ENCODE measurements at places on chromosomes 13 and 19.

DNA sequence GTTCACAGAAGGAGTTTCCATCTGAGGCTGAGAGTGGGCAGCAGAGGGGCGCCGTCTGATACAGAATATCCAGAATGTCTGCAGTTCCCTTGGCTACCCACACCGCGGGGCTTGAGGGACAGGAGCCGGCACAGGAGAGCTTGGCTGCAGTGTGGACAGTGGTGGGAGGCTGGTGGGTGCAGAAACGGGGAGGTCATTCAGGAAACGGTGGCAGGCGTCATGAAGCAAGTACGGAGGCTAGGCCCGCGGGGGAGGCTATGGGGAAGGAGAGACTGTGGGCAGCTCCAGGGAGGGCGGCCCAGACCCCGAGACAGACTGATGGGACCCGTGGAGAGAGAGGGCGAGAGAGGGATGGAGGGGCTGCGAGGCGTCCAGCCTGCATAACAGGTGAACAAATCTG lies 55.2 kb upstream of the UQCRFS1 start:
- DNase-seq = no peak

DNA sequence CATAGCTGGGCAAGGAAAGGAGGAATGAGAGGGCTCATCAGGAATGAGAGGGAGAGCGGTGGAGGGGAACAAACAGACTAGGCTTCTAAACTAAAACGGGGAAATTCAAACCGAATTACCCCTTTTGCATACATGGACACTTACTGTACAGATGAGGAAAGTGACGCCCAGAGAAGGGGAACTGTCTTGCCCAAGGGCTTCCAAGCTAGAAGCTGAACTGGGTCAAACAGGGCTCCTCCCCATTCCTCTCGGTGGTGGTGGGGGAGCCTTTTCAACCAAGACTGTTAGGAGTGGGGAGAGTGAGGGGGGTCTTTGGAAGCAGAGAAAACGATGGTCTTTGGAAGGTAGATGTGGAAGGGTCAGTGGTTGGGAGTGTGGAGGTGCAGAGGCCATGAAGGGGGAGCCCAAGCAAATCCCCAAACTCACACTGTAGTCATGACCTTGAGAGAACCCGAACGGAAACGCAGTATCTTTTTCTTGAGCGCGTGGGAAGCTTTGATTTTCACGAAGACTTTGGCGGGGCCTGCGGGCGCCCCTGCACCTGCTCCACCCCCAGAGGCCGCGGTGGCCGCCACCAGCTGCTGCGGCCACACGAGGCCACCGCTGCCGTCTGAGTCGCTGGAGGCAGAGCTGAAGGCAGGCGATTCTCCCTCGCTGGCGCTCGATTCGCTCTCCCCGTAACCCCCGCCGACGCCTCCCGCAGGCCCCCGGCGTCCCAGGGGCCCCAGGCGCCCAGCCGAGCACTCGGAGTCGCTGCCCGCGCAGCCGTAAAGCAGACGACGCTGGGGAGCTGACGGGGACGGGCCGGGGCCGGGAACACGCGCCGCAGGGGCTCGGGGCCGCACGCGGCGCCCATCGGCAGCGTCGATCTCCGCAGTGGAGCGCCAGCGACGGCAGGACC lies 12.3 kb upstream of the GNG8 start:
- DNase-seq = no peak

DNA sequence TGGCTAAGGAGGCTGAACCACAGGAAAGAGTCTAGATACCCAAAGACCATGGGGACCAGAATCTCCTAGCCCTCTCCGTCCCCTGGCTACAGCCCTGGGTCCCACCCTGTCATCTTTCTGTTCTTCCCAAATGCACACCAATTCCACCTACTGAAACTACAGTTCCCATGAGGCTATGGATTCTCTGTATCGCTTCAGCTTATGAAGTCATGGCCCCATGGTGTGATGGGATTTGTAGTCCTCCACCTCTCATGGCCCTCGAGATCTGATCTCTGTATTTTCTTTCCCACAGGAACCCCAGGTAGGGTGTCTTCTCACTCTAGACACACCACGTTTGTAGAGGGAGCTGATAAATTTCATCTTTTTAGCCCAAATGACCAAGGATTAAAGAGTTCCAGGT lies 11.8 kb downstream of the PTPRH start:
- DNase-seq = no peak

DNA sequence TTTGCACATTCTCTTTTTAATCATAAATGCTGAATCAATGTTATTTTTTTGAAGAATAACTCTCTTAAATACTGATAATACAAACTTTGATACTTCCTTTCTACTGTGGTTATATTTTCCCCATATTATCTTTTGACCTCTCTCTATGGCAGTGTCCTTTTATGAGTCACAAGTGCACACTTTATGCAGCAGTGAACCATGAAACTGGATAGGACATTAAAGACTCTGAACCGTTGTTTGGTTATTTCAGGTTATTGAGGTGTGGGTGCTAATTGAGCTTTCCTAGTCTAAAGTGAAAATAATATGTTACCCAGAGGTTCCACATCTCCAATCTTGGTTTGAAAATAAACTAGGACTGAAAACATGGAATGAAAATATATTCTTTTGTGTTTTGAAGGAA lies 71.4 kb downstream of the DGKH start:
- no peak for DNase-seq

DNA sequence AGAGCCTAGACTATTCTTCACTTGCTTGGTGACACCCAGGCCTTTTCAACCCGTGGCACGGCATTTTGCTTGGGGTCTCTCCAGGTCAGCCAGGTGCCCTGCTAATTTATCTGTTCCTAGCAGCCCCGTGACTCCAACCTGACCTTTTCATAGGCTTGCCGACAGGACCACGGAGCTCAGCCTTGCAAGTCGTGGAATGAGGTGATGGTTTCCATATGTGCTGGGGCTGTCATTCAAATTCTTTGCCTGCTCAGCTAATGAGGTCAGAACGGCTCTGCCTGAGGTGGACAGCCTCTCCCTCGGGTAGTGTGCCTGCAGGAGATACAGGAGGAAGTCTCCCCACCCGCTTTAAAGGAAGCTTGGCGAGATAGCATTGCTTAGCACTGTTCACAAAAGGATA lies 61.0 kb downstream of the SHISA2 start:
- DNase-seq = no peak

- DNase-seq = no peak
These were observed 264.4 kb downstream of the UQCRFS1 start for GRCh38 chr19:28948566-28948965.

DNA sequence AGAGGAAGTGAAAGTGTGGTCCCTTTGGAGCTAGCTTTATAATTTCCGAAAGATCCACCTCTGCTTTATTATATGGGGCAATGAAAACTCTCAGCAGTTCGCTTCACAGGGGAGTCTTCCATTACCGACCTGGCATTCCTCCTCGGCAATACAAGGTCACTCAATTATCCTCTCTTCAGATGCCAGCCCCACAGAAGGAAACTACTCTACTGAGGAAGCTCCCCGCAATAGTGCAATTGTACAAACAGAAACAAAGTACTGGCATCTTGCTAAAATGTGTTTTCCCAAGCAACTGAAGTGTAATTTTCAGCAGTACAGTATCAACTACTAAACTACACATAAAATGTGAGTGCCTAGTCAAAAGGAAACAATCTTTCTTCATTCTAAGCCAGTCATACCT lies 702.0 kb downstream of the PCDH9 start:
- no peak for DNase-seq

- no peak for DNase-seq
These were observed 135.1 kb upstream of the VSTM2B start for GRCh38 chr19:29390742-29391141.

DNA sequence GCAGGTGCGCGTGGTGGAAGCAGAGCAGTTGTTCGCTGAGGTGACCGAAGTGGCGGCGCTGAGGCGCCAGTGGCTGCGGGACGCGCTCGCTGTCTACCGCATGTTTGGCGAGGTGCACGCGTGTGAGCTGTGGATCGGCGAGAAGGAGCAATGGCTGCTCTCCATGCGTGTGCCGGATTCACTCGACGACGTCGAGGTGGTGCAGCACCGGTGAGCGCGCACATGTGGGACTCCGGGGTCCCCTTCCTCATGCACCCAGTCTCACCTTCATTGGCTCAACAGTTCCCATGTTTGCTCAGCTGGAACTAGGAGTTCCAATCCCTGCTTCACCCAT lies 46.5 kb downstream of the SPTBN4 start:
- DNase-seq = no peak

DNA sequence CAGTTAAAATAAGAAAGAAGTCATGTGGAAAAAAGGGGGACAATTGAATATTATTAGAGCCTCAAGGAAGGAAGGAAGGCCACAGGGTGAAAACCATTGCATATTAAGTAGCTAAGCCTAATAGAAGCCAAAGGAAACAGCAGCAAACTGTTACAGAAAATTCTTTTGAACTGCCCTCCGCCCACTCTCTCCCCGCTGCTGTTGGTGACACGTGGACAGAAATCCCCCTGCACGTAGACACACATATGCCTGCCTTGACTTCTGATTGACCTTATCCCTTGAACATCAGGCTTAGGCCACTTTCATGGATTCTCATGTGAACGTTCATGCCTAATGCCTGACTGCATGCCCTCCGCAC lies 229.1 kb downstream of the KCNRG start:
- DNase-seq = no peak

- no peak for DNase-seq
These were observed 81.0 kb upstream of the MBNL2 start for GRCh38 chr13:97141097-97141496.

DNA sequence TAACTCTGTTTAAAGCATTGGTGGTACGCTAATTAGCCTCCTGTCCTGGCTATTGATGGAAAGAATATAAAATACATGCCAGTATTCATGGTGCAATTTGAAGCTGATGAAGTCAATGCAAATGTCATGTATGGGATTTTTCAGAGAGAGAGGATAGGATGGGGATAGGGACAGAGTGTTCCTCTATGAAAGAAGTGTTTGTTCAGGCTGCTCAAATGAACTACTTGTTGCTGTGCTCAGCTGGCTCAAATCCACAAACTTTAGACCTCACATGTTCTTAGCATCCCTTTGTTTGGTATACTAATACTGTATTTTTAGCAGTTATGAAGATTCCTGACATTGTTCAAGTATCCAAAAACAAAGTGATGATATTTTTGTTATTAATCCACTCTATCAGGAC lies 116.5 kb downstream of the SLITRK1 start:
- no peak for DNase-seq

DNA sequence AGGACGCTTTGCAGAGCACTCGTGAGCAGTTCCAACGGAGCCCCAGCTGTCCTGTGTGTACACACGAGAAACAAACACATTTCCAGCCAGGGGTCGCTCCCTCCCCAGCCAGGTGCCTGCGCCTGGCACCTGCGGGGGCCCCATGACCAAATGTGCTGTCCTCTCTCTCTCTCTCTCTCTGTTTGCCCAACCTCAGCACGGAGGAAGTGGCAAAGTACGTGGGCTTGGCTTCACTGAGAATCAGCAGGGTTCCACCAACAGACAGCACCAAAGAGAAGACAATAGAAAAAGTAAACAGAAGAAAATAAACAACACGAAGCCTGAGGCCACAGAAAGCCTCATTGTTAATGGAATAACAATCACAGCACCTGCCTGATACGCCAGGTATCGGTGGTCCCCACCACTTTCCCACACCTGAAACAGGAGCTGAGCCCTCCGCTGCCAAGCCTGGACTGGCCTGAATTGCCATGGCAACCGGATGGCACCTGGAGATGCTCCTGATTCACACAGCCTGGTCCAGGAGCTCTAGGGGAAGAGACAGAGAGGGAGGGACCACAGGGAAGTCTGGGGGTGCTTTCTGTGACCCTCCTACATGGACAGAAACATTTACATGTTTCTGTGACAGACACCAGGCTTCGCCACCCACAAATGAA lies 103.9 kb upstream of the CACNA1A start:
- no peak for DNase-seq

GRCh38 chr13:93398167-93399035 lies 171.8 kb downstream of the GPC6 start:
- DNase-seq = no peak

- no peak for DNase-seq
These were observed 13.4 kb downstream of the CAPS start for GRCh38 chr19:5927441-5927821.

GRCh38 chr19:33274663-33275558 lies 27.4 kb downstream of the CEBPA start:
- no peak for DNase-seq

GRCh38 chr13:42474954-42475353 lies 99.0 kb upstream of the TNFSF11 start:
- DNase-seq = no peak

GRCh38 chr13:99046851-99047250 lies 69.0 kb upstream of the DOCK9 start:
- DNase-seq = no peak

DNA sequence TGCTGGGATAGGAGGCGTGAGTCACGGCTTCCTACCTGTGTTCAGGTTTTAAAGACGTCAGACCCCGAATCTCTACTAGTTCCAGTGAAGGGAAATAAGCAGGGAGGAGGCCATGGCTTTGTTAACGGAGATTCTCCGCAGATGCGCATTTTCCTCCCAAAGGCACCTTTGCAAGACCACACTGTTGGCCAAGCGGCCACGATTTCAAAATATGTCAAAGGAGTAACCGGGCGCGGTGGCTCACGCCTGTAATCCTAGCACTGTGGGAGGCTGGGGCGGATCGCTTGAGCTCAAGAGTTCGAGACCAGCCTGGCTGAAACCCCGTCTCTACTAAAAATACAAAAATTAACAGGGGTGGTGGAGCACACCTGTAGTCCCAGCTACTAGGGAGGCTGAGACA lies 21.9 kb downstream of the ZNF763 start:
- no peak for DNase-seq

Data from effector memory CD4-positive, alpha-beta T cell (primary cell).